Inflammatory macrophage treated with lipopolysaccharide for 1 hour (primary cell): ENCODE measurements at places on chromosomes 16 and 17.

GRCh38 chr16:55249936-55250335 is 74.1 kb upstream of the IRX6 start:
- no peak for DNase-seq

DNA sequence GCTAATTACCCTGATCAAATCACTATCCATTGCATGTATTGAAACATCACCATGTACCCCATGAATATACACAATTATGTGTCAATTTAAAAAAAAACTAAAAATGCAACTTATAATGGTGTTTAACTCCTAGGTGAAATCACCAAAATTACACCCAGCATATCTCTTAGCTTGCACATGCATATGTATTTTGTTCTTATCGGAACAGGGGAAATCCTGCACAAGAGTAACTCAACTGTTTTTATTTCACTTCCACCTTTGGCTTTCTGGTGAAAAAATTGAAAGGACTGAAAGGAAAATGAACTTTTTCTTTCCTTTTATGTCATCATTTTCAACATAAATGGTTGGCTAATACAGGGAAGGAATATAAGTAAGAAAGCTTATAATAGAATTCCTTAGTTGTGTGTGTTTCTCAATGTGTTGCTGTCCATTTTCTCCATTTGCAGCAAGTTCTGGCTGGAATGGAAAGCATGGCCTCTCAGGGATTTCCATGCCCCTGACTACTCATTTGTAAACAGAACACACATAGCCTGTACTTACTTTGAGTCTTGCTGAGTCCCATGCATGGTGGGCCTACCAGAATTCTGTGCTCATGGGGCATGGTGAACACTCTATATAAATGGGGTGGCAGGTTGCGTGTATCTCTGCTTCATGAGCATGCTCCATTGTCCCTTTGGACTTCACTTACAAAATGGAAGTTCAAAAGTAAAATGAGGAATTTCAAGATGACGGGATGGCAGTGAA is 462.0 kb downstream of the HS3ST3B1 start:
- DNase-seq = no peak

DNA sequence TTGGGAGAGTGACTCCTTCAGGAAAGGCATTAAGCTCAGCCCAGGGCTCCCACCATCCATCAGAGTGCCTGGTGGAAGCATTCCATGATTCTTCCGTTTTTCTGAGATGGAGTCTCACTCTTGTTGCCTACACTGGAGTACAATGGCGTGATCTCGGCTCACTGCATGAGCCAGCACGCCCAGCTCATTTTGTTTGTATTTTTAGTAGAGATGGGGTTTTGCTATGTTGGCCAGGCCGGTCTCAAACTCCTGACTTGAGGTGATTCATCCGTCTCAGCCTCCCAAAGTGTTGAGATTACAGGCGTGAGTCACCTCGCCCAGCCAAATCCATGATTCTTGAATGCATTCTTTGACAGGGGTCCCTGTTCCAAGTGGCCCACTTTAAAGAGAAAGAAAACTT is 23.1 kb downstream of the MIS12 start:
- DNase-seq = no peak

DNA sequence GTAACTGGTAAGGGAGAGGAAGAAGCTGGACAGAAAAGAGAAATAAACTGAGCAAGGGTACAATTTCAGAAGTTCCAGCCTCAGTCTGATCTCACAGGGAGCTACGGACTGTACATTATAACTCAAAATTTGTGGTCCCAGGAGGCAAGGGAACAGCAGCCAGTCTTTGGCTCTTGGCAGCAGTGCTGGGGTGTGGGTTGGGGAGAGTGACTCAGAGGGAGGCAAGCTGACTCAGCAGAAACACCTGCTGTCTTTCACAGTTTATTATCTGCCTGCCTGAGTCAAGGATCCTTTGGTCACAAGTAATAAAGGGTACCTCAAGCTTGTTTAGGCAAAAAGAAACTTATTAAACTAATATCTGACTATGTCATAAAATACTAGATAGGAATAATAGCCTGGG is 73.5 kb upstream of the KIF2B start:
- DNase-seq = no peak

DNA sequence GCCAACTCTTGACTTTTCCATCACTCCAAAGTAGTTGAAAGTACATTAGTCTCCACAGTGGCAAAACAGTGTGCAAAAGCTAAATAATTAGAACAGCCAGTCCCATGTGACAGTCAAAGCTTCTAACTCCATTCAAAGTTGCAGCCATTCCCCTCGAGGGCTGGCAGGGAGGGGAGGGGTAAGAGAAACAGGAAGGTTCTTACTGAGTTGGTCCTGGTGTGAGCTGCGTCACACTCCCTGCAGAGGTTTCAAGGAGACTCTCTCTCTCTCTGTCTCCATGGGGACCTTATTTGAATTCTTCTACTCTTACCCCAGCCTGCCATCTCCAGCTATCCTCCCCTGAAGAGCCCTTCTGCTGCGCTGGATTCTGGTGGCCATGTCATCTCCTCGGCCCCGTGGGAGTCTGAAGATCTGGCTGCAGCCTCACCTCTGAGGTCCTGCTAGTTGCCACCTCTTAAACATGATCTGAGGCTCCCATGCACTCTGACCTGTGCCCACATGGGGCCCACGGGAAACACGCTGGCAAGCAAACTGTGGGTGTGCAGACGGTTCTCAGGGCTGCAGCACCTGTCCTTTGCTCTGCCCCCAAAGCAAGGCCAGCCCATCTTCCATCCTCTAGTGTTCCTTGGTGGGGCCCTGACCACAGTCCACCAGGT is 23.3 kb upstream of the STH start:
- DNase-seq = no peak

DNA sequence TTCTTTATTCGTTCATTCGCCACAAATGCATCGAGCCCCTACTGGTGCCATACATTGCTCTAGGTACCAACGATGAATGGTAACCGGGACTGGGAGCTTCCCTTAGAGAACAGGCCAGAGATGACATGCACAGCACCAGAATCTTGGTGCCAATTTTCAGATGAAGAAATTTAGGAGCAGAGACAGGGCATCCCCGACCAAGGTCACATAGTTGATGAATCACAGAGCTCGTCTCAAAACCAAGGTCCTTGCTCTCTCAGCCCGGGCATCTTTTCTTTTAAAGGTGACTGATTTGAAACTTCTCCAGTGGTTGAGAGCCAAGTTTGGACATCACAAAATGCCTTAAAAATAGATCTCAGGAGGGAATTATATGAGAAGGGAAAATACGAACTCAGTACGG is 73.2 kb upstream of the C16orf82 start:
- no peak for DNase-seq

- no peak for DNase-seq
Observed at GRCh38 chr17:42097691-42098631, at the start of gene ZNF385C. TSS of gene ZNF385C (minus strand) at chr17:42098473. CDS start at chr17:42063056, 35,417 bp downstream.

DNA sequence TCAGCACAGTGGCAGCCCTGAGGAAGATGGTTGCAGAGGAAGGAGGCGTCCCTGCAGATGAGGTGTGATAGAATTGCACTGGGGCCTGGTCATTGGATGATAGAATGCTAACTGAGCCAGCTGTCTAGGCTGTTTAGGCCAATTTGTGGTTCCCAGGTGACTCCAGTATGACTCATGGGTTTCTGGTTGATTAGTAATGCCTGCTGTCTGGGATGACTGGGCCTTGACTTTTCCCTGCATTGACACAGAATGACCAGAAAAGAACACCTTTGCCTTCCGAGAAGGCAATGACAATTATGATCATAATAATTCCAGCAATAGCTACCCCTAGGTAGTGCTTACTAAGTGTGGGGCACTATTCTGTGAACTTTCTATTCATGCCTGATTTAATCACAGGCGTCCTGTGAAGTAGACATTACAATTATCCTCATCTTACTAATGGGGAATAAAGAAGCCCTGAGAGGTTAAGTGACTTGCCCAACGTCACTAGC is 31.5 kb downstream of the USP43 start:
- no peak for DNase-seq
